Renal cortical epithelial cell (primary cell): ENCODE measurements at places on chromosomes 4 and X.
A peak's percentile ranks its signal among the peaks of the same experiment; 100 is the strongest.

DNA sequence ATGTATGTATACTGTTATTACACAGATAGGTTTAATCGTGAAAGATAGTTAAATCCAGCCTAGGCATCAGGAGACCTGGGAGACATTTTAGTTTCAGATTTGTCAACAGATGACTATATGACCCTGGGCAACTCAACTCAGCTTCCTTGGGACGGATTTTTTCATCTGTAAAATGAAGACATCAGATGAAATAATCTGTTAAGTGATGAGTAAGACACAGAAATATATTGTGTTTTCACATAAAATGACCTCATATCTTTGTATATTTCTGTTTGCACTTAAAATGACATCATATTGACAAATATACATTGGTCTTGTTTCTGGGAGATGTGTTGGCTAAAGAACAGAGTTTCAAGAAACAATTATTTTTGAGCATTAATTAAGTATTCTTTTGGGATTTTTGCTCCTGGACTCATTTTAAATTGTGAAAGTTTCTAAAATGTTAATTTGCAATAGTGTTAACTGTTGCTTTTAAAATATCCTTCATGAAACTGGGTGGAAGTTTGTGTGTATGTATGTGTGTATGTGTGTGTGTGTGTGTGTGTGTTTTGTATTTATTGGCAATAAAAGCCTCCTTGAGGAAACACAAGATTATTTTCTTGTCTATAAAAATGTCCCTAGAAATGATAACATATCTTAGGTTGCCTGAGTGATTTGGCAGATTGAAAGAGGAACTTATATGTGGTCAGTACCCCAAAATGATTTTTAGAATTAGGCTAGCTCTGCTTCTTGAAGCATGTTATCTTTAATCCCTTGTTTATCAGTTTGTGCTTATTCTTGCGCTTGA, 29.1 kb upstream of the MMAA start:
- no peak for DNase-seq

- no peak for DNase-seq
These were observed 120.4 kb downstream of the PCDH7 start for GRCh38 chr4:30840571-30840970.

- no peak for DNase-seq
These were observed 195.6 kb downstream of the RASL11B start for GRCh38 chr4:53057679-53058078.

- no peak for DNase-seq
These were observed 177.2 kb downstream of the TSPAN5 start for GRCh38 chr4:98481167-98481566.

- DNase-seq = no peak
These were observed 33.3 kb upstream of the FAM47C start for GRCh38 chrX:36974911-36975310.

DNA sequence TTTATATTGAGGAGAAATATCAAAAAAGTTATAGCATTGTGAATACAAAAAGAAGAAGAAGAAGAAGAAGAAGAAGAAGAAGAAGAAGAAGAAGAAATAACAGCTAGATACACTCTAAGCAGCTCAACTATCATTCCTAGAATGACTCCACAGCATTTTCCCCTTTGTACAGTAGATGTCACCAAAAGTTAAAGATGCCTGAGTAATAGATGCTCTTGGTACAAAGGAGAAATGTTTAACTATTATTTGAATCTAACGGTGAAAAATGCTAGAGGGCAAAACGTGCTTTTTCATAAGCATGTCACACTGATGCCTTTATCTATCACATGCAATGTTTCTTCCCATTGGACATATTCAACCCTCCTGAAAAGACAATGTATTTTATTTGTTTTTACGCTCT, 178.4 kb upstream of the GPRIN3 start:
- DNase-seq = peak; percentile 19

GRCh38 chr4:140523370-140523856, 555 bp upstream of the ELMOD2 start:
- no peak for DNase-seq

DNA sequence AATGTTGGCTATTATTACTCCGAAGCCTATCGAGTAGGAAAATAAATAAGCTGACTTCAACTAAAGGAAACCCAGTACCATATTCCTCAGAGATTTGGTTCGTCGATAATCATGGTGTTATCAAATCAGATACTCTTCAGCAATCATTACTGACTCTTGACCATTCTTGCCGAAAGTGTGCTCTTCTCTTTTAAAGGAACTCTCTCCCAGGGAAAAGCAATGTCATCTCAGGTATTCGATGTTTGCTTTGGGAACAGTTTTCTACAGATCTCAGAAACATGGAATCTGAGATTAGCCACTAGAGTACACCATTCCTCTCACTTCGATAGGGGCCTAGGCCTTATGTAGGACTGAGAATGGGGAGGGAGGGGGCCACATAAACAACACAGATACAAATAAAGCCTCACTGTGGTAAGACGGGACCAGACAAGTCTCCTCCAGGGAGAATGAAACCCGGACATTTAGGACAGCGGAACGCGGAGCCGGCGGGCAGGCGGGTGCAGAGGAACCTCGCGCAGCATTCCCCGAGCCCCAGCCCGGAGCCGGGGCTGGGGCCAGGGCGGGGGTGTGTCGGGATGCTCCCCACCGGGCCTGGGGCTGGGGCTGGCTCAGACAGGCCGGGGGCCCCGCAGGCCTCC, 581 bp downstream of the DNAJB14 start:
- DNase-seq = no peak

DNA sequence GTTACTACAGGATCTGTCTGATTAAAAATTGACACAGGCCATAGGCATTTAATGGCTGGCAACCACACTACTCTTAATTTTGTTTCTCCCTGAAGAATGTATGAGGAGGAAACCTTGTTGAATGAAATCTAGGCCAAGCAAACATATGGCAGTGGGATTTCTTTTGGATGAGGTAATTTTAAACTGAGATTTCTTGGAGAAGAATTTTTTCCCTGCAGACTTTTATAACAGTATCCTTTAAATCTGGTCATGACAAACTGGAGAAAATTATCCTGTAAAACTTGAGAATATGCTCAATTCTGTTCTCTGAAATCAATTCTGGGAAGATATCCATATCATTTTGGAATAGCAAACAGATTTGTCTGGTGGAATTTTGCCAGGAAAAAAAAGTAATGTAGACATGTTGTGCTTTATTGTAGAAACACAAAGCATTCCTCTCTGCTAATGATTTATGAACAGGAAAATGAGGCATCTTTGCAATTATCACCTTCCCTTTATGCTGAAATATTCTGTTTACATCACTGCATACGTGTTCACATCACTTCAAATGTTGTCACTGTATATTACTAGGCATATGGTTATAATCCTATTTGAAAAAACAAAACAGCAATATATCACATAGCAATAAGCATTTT, 108.3 kb upstream of the ARSJ start:
- DNase-seq = peak; percentile 33

- DNase-seq = no peak
These were observed 2309.4 kb upstream of the AGA start for GRCh38 chr4:179751669-179752068.

DNA sequence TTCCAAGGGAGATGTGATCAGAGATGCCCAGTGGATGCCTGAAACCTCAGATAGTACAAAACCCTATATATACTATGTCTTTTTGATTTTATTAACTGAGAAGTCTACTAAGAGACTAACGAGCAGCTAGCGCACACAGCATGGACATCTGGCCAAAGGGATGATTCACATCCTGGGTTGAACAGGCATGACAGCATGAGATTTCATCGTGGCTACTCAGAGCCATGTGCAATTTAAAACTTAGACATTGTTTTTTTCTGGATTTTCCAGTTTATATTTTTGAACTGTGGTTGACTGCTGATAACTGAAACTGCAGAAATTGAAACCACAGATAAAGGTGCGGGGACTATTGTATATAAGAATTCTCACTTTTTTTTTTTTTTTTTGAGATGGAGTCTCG, 2252.9 kb upstream of the AGA start:
- no peak for DNase-seq

DNA sequence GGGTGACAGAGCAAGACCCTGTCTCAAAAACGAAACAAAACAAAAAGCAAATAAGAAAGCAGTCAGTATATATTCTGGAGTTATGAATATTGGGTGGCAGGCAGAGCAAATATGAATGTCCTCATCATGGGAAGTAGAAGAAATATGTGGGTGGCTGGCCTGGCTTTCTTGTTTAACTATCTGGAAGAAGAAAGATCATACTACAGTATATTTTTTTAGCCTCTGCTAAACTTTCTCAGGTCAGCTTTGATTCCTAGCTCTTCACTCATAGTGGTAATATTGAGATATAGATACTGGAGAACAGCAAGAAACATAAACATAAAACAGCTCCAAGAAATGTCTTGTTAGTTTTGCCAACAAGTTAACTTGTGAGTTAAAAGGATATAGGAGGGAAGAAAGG, 192.5 kb downstream of the SOWAHB start:
- no peak for DNase-seq

DNA sequence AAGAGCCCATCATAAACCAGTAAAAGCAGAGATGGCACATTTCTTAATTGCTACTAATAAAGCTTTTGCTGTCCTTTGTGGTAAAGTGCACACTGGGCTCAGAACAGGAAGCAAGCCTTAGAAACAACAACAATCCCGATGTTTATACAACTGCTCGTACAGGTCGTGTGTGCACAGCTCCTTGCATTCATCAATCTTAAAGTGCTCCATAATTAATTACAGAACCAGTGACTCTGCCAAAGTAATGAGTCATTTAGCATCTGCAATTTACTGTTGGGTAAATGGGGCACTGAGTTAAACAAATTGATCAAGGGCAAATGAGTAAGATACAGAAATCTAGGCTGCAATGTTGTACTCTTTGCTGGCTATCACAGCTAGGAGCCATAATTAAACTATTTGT, 61.3 kb upstream of the TXK start:
- DNase-seq = peak; percentile 91

DNA sequence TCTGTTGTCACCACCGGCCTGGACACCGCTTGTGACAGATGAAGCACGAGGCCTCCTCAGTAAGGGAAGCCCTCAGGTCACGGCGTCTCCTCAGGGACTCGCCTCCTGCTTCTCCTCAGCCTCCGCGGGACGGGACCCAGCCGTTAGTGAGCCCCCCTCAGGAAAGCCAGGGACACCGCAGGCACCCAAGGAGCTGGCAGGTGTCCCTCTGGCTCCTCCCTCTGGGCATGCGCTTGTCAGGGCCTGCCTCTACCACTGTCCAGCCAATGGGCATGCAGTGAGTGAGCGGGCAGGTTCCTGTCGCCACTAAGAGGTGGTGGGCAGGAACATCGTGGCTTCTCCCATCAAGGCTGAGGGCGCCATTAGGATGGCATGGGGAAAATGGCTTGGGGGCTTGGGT, 23.5 kb upstream of the CT55 start:
- DNase-seq = no peak
